Stimulated activated CD8-positive, alpha-beta memory T cell treated with anti-CD3 and anti-CD28 coated beads, Interleukin-15, amount 100 ng/mL, for 1 hour (primary cell): ENCODE measurements at places on chromosomes 16 and 17.

GRCh38 chr16:8951447-8952280 is 12.0 kb downstream of the USP7 start:
- no peak for DNase-seq

DNA sequence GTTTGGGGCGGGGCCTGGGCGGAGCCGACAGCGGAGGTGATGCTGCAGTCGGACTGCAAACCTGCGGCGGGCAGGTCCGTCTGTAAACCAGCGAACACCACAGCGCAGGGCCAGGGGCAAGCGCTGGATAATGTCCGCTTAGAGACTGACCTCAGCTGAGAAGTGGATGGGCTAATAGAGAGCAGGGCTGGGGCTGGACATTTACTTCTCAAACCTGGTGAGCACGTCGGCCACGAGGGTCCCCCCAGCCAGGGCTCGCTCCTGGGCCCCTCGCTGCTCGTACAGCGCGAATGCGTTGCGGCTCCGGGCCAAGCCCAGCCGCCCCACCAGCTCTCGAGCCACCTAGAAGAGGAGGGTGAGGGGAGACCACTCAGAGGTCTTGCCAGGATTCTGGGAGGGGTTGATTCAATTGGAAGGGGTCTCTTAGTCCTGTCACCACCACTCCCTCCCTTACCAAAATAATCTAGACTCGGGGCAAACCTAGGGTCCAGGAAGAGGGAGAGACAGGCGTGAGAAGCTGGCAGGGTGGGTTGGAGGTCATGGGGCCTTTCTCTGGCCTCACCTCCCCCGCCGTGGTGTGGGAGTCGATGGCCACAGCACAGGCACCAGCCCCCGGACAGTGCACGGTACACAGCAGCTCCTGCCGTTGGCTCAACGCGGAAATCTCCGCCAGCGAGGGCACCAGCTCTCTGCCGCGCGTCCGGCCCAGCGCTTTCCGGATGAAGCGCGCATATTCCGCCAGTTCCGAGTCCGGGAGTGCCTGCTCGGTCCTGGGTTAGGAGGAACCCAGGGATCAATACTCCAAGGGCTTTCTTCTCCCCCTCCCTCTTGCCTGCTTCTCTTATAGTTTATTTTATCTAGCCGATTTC is 5.8 kb downstream of the PLEKHH3 start:
- DNase-seq: no peak

DNA sequence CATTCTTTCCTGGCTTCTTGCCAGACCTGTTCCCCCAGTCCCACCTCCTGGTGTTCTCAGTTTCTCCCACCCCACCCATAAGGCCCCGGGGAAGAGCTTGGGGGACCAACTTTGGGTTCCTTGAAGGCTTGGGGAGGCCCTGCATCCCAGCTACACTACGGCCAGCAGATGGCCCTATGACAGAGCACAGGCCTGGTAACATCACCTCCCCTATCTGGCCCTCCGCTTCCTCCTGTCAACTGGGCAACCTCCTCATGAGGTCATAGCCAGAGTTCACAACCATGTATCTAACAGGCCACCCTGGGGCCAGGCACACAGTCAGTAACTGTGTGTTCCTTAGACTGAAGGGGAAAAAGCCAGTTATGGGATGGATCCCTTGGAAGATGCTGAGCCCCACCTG is 31.4 kb downstream of the MYO15A start:
- no peak for DNase-seq

DNA sequence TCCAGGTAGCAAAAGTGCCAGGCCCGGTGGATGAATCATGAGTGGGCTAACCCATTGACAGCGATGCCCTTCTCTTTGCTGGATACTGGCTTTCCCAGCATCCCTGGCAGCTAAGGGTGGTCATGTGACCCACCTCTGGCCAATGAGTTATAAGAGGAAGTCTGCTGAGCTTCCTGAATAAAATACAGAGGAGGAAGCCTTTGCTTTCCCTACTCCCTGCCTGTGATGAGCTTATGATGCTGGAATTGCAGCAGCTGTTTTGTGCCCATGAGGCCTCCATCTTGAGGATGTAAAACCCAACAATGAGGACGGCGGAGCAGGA is 15.0 kb upstream of the ATP2A3 start:
- DNase-seq: no peak
